ENCODE measurements at places on chromosomes 4 and X.

DNA sequence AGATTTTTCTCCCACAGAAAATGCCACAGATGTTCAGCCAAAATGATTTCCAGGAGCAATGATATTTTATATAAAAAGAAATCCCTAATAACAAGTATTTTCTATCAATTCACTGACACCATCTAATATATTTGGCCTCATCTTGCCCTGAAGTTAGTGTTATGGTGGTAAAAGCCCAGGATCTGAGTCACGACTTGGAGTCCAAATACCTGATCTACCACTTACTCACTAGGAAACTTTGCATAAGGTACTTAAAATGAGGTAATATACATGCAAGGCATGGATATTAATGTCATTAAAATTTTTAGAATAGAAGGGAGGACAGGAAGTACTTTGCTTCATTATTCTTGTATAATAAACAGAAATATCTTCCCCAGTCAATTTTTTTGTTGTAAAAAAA, 16.3 kb downstream of the PPP3CA start:
- no peak for DNase-seq

DNA sequence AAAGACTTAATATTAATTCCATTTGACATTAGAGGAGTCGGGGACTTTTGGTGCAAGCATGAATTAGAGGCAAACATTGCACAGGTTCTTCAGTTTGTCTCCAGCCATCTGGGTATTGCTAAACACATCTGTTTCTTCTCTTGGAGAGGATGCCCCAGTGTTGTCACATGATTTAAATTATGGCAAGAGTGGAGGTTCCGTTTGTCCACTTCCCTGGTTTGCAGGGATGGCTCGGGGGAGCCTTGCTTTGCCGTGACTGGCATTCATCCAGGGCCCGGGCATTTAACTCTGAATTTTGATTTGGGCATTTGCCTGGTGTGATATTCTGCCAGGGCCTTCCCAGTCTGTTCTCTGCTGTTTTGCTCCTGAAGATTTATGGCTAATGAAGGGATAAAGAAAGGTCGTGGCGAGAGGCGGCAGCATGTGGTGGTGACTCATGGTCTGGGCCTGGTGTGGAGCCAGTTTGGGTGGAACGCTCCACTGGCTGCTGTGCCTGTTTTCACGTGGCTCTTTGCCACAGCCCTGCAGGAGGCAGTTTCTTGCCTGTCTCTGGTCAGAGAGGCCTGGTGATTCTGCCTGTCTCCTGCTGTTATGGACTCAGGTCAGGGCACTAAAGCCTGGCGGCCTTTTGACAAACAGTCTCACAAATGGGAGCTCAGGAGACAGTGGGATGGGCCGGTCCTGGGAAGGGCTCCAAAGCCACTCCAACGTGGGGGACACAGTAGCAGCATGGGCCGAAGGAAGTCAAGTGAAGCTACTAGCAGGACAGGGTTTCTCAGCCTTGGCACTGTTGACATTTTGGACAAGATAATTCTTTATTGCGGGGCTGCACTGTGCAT, 99.4 kb upstream of the PGRMC2 start:
- DNase-seq: peak; percentile 97

- no peak for DNase-seq
Observed at GRCh38 chr4:9899306-9900055, 118.0 kb downstream of the DRD5 start.

GRCh38 chr4:10963241-10963640, 278.7 kb upstream of the CLNK start:
- DNase-seq: no peak

DNA sequence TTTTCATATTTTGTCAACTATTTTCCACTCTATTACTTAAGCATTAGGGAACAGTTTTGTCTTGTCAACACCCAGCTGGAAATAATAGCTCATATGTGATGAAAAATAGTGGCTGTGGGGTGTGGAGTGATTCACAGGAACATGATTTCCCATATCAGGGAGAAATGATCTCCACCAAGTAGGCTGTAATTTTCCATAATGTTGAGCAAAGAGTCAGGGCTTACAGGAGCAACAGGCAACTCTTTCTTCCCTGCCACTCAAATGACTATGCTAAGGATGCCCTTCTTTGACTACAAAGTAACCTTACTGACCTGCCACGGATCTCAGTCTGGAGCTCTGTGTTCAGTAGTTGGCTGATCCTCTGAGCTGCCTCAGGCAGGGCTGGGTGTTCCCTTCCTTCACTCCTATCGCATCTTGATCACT, 90.0 kb upstream of the GATB start:
- no peak for DNase-seq

GRCh38 chr4:185437809-185438208, 12.0 kb upstream of the UFSP2 start:
- DNase-seq: no peak

GRCh38 chrX:121823406-121823805, 776.0 kb downstream of the GLUD2 start:
- no peak for DNase-seq

DNA sequence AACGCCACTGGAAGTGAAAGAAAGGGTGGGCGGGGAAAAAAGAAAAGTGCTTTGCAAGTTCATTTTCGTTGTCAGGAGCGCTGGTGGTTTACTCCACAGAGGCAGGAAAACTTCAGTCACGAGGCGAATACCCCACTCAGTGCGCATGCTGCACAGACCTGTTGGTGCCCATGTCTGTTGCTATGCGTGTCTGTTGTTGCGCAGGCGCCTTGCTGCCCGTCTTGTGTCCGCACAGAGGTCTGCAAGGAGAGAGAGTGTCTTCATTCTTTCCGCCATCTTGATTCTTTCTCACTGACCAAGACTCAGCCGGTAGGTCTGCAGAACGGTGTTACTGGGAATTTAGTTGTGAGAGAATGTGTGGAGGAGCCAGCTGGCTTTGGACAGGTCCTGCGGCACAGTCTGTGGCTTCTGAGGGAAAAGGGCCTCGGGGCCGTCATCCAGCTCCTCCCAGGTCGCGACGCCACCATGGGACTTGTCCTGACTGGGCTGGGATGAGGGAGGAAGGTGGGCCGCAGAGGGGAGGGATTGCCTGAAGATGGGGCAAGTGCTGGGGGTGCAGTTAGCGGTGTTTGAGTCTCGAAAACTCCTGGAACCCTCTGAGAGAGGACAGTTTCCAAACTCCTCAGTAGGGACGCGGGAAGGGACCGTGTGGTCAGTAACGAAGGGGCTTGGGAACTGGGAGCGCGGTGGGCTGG, at the start of gene PAGE2:
Gene PAGE2, plus strand, starts transcription at position 224 of the 695 bp plus-strand sequence. CDS start 1,003 bp downstream, outside the sequence.
- no peak for DNase-seq

DNA sequence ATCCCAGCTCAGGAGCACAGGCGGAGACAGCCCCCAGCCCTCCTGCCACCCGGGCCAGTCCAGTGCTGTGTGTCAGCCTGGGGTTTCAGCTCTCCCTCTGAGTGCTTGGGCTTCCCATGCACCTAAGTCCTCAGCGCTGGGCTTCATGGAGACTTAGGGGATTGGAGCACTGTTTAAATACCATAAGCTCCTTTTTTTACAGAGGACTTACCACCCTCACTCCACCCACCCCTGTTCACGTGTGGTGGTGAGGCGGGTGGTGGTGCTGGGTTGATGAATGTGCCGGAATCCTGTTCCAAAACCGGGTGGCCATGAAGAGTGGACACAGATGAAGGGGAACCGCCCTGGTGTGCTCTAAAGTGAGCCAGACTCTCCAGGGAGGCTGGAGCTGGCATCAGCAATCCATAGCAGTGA, 66.9 kb downstream of the PSAPL1 start:
- DNase-seq: no peak

- DNase-seq: no peak
Observed at GRCh38 chrX:120408168-120408567, 46.3 kb downstream of the ATP1B4 start.

DNA sequence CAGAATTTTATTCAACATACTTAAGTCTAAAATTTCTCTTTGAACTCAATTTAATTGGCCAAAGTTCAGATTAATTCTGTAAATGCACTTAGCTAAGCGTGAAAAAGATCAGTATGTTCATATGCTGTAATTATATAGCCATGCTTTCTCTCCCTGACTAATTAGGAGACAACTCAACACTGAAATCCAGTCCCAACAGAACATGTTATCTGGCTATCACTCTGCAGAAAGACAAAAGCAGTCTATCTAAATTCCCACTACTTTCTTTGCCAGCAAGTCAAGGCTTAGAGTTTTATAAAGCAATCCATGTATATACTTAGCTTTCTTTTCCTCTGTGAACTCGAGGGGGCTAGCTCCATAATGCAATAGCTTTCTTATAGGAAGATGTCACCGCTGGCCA, 16.0 kb upstream of the USP46 start:
- no peak for DNase-seq

- DNase-seq: no peak
Observed at GRCh38 chr4:33780952-33781791, 2463.1 kb downstream of the ARAP2 start.

GRCh38 chrX:13864264-13864663, 47.4 kb upstream of the GPM6B start:
- DNase-seq: no peak

GRCh38 chr4:67593741-67594175, 35.2 kb downstream of the STAP1 start:
- no peak for DNase-seq

Measured in gastrocnemius medialis (tissue), 4 donors.